ENCODE measurements at places on chromosomes 12 and 14.
A peak's percentile ranks its signal among the peaks of the same experiment; 100 is the strongest.

GRCh38 chr12:110244829-110245228 is 36.2 kb upstream of the ATP2A2 start:
- no peak for DNase-seq

DNA sequence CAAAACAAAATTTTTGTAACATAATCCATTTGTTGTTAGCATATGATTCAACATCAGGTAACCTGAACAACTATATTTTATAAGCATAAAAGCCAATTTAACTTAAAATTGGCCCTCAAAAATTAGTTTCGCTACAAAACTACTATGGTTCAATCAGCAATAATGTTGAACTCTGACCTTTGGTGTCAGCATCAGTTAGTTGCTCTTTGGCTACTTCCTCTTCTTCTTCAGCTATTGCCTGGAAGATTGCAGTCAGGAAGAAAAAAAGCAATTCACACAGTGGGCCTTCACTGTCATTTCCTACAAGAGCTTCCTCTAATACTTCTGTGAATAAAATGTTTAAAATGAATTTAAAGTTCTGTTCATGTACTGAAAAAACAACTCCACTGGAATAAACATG is 78.2 kb upstream of the CFL2 start:
- no peak for DNase-seq

GRCh38 chr14:59026081-59026480 is 162.4 kb upstream of the DAAM1 start:
- no peak for DNase-seq

DNA sequence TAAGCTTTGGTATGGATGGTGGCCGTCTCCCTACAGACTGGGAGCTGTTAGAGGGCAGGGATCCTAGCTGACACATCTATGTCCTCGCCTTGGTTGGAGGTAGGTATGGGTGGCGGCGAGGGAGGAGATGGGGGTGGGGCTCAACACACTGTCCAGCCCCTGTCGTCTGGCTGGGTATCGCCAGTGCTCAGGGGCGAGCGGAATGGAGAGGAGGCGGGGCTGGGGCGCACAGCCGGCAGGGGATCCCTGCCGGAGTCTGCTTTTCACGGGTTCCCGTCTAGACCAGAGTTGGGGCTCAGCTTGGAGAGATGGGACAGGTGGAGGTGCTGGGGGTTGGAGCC is 16.1 kb downstream of the TAMALIN start:
- no peak for DNase-seq

DNA sequence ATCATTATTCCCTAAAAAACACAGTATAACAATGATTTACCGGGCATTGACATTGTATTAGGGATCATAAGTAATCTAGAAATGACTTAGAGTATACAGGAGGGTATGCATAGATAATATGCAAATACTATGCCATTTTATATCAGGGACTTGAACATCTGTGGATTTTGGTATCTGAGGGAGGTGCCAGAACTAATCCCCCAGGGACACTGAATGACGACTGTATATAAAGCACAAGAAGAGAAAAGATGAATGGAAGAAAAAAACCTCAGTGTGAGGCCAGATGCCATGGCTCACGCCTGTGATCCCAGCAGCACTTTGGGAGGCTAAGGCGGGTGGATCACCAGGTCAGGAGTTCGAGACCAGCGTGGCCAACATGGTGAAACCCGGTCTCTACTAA is 25.5 kb upstream of the COX6A1 start:
- DNase-seq = no peak

DNA sequence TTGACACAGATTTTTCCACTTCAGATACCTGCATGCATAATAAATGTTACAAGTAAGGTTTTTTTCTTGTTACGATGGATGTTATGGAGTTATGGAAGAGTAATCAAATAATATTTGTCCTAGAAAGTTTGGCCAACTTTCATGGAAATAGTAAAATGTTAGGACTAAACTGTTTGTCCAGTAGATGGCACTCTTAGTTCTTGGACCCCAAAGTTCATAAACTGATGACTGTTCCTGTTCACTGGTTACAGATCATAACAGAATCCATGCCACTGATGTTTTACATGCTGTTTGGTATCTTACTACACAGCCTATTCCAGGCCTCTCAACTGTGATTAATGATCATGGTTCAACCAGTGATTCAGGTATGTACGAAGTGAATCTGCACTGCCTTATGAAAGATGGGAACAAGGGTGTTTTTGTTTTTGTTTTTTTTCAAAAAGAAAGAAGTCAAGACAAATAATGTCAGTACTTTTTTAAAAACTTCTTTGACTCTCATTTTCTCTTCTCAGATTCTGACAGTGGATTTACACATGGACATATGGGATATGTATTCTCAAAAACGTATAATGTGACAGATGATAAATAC is 48.8 kb upstream of the SLCO1C1 start:
- DNase-seq = peak; percentile 20

GRCh38 chr14:89641495-89642175 is 224.6 kb upstream of the FOXN3 start:
- no peak for DNase-seq

GRCh38 chr14:34711796-34712712 is 2.3 kb downstream of the CFL2 start:
- DNase-seq = no peak

GRCh38 chr12:76633415-76633814 is 73.8 kb upstream of the OSBPL8 start:
- no peak for DNase-seq

GRCh38 chr12:48349471-48349870 is 1.2 kb downstream of the ZNF641 start:
- no peak for DNase-seq

GRCh38 chr12:90023207-90023900 is 314.7 kb upstream of the ATP2B1 start:
- no peak for DNase-seq

DNA sequence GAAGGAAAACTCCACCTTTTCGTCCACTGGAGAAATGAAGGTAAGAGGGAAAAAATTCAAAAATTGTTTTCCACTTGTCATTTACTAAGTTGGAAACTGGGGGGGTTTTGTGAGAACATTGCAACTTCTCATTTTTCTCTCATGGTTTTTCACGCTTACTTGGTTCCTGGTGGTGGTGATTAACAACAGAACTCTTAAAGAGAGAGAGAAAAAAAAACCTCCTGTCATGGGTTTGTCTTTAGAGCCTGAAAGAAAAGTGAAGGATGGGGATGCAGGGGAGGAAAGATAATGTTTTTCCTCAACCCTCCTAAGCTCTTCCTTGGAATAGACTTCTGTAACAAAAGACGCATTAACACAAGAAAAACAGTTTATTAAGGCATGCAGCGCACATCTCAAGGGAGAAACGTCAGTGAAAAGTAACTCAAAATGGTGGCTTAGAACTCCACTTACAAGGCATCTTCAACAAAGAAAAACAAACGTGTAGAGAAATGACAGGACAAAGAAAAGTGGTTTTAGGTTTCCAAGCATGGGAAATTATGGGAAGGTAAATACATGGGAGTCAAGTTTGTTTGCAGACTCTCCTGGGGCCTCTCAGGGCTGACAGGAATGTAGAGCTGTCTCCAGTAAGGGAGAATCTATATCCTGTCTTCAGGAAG is 81.9 kb upstream of the ATF7IP start:
- DNase-seq = peak; percentile 1

GRCh38 chr14:35594616-35595015 is 60.7 kb downstream of the INSM2 start:
- no peak for DNase-seq

DNA sequence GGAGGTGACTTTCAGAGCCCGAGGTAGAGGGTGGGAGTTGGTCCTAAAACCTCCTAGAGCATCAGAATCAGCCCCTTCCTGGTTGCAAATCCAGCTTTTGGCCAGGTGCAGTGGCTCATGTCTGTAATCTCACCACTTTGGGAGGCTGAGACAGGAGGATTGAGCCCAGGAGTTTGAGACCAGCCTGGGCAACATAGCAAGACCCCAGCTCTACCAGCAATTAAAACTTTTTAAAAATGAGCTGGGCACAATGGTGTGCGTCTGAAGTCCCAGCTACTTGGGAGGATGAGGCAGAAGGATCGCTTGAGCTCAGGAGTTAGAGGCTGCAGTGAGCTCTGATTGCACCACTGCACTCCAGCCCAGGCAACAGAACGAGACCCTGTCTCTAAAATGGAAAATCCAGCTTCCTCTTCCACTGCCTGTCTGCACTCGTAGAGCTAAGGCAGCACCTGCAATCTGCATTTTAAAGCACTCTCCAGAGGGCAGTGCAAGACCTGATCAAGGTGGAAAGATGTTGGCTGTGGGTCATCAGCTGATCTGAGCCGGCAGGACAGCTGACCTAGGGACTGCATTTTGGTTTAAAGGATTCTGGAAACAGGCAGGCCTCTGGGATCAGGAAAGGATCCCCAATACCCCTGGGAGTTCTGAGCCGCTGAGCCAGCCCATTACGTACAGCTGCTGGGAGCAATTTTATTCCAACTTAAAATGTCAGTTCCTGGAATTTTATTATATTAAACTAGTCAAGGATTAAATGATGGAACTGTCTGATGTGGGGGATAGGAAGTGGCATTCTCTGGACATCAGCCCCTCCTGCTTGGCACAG is 1.8 kb upstream of the TESC start:
- DNase-seq = no peak

DNA sequence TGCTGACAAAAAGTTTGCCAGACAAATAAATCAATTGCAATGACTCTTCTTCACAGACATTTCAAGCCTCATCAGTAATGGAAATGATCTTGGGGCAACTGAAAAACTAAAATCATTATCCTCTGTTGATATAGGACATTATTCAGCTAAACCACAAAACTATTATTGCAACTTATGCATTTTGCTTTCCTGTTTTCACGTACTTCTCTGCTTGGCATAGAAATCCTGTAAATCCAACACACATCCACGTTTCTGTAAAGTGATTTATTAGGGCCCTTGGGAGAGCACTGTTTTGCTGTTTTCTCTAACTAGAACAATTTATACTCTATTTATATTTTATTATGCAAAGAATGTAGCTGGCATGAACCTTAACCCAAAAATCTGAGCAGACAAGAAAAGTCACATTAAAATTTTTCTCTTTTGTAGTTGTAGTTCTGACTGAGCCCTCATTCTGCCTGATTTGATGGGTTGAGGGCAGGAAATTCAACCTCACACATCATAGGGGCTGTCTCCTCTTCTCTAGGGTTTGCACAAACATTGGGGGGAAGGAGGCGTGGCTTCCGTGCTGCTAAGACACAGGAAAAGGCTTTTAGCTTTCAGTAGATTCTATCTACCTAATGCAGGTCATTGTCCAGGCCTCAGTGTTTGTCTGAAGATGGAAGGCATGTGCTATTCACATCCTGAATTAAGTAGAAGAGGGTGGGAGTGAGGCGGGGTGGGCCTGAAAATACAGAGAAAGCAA is 11.5 kb upstream of the NUP107 start:
- DNase-seq = no peak

DNA sequence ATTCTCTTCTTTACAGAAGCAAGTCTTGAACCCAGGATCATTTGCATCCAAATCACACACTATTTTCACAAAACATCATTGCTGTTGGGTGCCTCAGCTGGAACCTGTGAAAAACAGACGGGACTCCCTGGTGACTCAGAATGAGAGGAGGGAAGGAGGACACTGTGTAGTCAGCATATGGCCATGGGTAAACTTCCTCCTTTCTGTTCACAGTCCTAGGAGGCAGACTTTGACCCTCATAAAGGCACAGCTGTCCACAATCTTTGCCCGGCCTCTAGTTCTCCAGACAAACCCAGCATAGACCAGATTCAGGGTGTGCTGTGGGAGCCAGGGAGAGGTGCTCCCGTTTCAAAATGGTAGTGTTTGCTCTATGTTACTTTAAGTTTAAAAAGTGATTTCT is 62.0 kb downstream of the DYRK2 start:
- DNase-seq = peak; percentile 62

- no peak for DNase-seq
These were observed 276.8 kb downstream of the ADGRD1 start for GRCh38 chr12:131230340-131231031.

- no peak for DNase-seq
These were observed 23.0 kb downstream of the ISCA2 start for GRCh38 chr14:74516451-74517160.

DNA sequence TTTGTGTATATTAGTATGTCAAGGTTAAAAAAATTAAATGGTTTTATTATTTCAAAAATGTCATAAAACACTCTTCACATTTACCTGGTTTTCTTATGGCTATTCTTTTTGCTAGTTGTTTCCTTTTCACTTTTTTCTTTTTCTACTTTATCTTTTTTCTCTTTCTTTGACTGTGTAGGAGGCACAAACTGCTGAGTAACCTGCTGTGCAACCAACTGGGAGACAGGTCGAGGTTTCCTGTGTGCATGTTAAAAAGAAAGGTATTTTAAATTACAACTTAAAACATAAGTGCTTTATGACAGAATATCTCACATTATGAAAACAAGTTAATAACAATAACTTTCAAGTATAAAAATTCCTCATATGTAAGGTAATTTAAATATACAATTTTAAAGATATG is 16.9 kb upstream of the GXYLT1 start:
- no peak for DNase-seq

DNA sequence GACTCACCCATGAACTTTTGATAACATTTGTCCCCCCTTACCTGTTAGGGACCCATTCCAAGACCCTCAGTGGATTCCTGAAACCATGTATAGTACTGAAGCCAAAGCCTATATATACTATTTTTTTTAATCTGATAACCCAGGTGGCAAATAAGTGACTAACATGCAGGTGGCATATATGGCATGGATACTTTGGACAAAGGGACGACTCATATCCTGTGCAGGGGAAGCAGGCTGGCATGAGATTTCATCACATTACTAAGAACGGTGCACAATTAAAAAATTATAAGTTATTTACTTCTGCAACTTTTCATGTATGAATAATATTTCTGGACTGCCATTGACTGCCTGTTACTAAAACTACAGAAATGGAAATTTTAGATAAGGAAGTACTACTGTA is 880.1 kb upstream of the FBXO33 start:
- DNase-seq = peak; percentile 5

- DNase-seq = no peak
These were observed 158.7 kb upstream of the LRIG3 start for GRCh38 chr12:59079002-59079401.

DNA sequence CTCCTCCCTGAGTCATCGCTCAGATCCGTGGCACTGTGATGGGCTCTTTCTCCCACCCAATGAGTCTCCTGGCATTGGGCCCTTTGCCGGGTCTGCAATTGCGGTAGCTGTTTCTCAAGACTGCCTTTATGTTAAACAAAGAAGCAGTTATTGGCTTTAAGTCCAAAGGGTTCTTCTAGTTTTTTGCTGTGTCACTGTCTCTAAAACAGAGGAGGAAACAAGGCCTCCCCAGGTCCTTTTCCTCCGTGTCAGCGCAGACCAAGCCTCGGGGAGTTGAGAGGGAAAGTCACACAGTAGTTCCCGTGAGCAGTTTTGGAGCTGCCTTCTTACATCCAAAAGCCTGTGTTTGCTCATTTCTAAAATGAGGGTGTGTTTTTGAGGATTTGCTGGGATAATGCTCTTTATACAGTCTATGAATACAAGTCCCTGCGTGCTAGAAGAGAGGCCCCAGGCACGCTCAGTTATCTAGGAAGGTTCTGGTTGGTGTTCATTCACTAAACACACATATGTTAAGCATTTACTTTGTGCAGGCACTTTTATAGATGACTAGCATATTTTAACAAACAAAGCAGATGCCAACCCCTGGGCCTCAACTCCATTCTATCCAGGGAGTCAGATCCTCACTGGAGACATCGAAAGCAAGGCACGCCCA is 126.0 kb upstream of the PZP start:
- DNase-seq = no peak

Measured in RCC 7860 (cell line).